Activated T-cell treated with anti-CD3 and anti-CD28 coated beads for 1 hour (primary cell): ENCODE measurements at places on chromosomes 16 and 17.
A peak's percentile ranks its signal among the peaks of the same experiment; 100 is the strongest.

DNA sequence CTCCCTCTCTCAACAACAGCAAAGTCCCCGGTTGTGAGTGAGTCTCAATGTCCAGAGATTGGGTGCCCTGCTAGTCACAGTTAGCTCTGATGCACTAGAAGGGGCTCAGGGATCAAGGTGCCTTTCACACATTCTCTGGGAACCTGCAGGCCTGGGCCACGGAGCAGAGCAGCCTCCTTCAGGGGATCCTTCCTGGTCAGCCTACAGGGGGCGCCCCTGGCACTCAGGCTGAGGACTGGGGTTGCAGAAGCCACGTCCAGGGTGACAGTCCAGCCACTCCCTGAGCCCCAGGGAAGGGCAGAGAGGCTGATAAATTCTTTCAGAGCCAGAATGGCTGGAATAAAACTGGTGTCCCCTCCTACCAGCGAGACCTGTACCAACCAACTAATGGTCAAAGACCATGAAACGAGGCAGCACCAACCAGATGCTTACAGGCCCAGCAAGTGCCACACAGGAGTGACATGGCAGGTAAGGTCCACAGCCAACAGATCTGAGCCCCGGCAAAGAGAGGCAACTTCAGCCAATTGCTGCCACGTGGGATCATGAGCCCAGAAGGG lies 43.5 kb downstream of the ST3GAL2 start:
- peak; percentile 54 for DNase-seq

GRCh38 chr17:39769974-39770587 lies 32.3 kb downstream of the GRB7 start:
- peak; percentile 22 for DNase-seq

DNA sequence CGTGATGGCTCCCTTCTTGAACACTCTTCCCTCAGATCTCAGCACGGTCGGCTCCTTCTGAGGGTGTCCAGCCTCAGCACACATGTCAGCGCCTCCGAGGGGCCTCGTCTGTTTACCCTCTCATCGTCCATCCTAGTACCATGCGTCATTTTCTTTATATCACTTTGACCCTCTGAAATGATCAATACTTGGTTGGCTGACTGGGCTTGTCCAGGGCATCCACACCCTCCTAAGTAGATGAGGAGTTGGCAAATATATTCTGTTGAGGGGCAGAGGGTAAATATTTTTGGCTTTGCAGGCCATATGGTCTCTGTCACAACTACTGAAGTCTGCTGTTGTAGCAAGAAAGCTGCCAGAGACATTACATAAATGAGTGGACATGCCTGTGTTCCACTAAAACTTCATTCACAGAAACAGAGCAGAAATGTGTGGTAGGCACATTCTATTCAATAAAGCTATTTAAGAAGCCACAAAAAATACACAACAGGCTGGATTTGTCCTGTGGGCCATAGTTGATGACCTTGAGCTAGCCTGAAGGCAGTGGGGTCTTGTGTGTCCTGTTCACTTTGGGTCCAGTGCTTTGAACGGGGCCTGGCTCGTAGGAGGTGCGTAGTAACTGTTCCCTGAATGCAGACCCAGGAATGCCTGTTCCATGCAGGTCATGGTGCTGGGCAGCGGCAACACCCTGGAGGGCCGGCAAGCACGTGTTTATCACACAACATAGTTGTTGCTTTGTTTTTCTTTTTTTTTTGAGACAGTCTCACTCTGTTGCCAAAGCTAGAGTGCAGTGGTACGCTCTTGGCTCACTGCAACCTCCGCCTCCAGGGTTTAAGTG lies 185.8 kb downstream of the SNX29 start:
- no peak for DNase-seq

DNA sequence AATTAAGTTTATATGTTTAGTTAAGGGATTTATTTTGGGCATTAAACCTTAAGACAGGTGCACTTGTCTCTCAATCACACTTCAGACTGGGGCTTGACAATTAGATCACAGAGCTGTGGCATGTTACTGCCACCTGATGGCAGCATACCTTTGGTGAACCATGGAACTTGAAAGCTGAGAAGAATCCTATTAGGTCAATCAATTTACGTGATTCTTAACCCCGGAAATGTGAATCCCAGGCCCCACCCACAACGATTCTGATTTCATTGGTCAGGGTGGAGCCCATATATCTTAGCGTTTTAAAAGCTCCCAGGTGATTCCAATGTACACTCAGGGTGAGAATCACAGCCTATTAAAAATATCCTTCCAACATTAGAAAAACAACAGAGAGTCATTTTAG lies 91.0 kb downstream of the GSG1L start:
- peak; percentile 6 for DNase-seq

- DNase-seq = no peak
Observed at GRCh38 chr17:49468811-49469385, 26.2 kb upstream of the NGFR start.

GRCh38 chr17:48612854-48613691 lies 2.0 kb downstream of the HOXB8 start:
- DNase-seq = peak; percentile 32

DNA sequence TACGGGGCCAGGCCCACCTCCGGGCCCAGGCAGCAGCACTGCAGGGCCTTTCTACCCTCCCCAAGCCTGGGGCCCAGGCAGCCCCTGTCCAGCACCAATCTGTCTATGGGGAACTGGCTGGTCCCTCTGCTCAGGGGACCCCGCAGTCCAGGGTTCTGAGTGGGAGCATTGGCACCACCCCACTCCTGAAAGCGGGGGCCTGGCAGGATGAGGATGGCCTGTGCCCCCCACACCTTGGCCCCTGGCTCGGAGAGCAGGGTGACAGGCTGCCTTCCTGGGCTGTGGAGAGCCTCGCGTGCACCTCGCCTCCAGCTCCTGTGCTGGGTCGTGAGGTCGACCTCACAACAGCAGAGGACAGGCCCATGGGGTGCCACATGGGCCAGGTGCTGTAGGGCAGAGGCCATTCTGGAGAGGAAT lies 1.4 kb downstream of the NPB start:
- DNase-seq = no peak
